ENCODE measurements at places on chromosomes 2 and 18. TPM values are rescaled to one million over a fixed set of nuclear protein-coding genes. Genes with fewer than 3 reads are reported as not detected.
A peak's percentile ranks its signal among the peaks of the same experiment; 100 is the strongest.

Gene CRYGD
- total RNA-seq: not detected

Gene IL1R1
- total RNA-seq: 14.3 TPM

Gene TRIM54
- total RNA-seq: not detected

Gene CCDC74B
- total RNA-seq: 0.99 TPM

Gene CXCR1
- total RNA-seq: not detected

Gene GBX2
- not detected for total RNA-seq

Gene PROM2
- not detected for total RNA-seq

Gene HOXD13
- not detected for total RNA-seq

Gene MYCN
- total RNA-seq: 0.37 TPM

- DNase-seq: no peak
Observed at GRCh38 chr18:70333757-70334156, 44.9 kb downstream of the SOCS6 start.

GRCh38 chr2:23312996-23313606 lies 71.9 kb upstream of the KLHL29 start:
- DNase-seq: no peak

- peak; percentile 52 for DNase-seq
Observed at GRCh38 chr2:219308142-219309101, 779 bp downstream of the PTPRN start.

GRCh38 chr2:101355401-101356054 lies 31.8 kb downstream of the CREG2 start:
- no peak for DNase-seq

GRCh38 chr2:134676960-134677359 lies 41.8 kb downstream of the TMEM163 start:
- DNase-seq: no peak

GRCh38 chr2:149747456-149747855 lies 159.9 kb upstream of the MMADHC start:
- no peak for DNase-seq

GRCh38 chr2:61969376-61969775 lies 63.9 kb downstream of the COMMD1 start:
- no peak for DNase-seq

- DNase-seq: no peak
Observed at GRCh38 chr2:11901351-11902069, 155.1 kb downstream of the LPIN1 start.

GRCh38 chr2:152594792-152595191 lies 122.5 kb downstream of the PRPF40A start:
- DNase-seq: no peak

DNA sequence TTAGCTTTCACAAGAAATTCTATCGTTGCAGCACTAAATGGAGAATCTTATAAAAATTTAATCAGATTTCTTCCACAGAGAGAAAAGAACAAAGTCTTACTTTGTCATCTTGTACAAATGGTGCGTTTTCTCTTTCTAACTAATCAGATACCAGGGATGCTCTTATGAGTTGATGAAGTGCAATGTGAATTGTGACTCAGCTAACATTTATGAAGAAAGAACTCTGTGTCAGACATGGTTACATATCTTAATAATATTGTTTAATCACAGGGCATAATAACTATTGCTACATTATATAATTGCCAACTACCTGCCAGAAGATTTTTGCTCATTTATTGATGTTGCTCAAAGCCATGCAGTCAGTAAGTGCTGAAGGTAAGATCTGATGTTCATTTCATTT lies 465.0 kb downstream of the CCDC85A start:
- no peak for DNase-seq

DNA sequence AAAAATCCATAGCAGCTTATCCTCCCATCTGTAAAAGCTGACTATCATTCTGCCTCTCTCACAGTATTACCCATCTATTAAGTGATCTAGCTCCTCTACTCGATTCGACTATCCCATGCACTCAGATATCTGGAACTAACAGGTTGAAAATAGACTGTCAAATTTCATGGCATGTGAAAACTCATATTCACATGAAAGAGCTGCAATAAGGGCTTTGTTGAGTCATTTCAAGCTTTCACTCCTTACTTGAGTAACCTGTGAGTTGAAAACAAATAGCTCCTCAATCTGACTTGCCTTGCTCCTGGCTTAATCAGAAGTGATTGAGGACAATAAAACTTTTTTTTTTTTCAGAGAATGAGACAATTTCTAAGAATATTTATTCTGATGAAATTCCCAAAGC lies 192.4 kb upstream of the ERBB4 start:
- DNase-seq: no peak

- DNase-seq: no peak
Observed at GRCh38 chr2:237935740-237936452, 30.9 kb upstream of the UBE2F start.

- DNase-seq: no peak
Observed at GRCh38 chr18:49303379-49303778, 157.1 kb downstream of the DYM start.

DNA sequence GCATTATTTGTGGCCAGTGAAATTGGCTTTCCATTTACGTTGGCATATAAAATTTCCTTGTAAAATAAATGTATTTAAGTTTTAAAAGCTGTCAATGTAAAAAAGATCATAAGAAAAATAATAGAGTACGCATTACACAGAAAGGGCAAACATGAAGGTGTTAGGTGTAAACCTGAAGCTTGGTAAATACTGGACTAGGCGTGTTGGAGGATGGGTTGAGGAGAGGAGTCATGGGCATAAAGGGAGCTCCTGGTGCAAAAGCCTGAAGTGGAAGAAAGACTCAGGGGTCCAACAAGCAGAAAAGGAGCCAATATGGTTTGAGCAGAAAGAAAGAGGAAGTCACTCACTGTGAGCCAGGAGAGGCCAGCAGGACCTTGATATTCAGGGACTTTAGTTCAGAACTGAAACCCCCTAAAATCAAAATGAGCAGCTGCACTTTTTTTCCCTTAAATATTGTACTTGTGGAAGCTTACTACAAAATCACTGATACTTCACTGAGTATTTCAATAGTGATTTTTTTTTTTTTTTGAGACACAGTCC lies 24.4 kb downstream of the SP5 start:
- no peak for DNase-seq

GRCh38 chr2:211093743-211094303 lies 537.4 kb downstream of the CPS1 start:
- no peak for DNase-seq

GRCh38 chr2:181788897-181789555 lies 102.5 kb upstream of the ITPRID2 start:
- DNase-seq: no peak

DNA sequence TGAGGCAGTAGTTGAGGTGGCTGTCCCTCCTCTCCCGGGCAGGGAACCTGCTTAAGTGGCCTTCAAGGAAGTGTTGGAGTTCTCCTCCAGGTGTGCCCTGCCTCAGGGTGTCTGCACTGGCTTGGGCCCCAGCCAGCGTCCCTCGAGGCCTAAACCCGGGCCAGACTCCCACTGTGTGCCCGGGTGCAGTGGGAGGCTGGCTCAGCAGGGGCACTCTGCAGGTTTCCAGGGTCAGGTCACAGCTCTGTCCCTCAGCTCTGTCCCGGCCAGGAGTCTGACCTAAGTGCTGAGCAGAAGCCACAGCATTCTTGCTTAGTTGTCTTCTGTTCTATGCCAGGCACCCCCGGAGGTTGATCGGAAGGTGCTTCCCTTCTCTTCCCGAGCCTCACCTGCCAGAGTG lies 69.0 kb upstream of the OTOS start:
- DNase-seq: no peak

- DNase-seq: no peak
Observed at GRCh38 chr2:210376694-210377093, 61.7 kb upstream of the MYL1 start.

GRCh38 chr2:158637357-158637756 lies 157.8 kb upstream of the DAPL1 start:
- no peak for DNase-seq

DNA sequence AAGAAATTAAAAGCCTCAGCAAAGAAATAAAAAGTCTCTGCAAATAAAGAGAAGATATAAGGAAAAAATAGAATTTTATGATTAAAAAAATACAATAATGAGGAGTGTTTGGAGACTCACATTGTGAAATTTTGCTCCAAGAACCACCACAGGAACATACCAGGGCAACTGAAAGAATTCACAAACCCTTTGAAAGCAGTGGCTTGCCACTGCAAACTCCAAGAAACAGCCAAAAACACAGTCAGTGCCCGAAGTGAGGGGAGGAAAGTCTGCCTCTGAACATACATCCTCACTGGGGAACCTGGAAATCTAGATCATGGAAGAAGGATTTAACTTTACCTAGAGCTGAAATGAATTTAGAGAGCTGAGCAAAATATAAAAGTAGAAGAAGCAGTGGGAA lies 33.1 kb downstream of the EVA1A start:
- DNase-seq: no peak

GRCh38 chr2:196291873-196292800 lies 120.8 kb upstream of the STK17B start:
- no peak for DNase-seq

DNA sequence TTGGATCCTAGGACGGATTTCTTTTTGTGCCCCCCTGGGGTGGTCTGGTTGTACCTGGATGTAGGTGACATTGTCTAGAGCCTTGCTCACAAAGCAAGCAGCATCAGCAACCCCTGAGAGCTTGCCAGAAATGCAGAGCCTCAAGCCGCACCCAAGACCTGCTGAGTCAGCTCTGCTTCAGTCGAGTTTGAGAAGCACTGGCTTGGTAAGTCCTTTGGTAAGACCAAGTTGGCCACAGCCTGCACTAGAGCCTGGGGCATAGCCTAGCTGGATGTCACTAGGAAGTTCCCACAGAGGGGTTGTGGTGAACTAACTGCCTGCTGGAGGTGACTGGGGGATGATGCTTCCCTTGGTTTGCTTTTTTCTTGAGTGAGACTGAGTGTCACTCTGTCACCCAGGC lies 6.2 kb downstream of the ABCG5 start:
- DNase-seq: no peak

DNA sequence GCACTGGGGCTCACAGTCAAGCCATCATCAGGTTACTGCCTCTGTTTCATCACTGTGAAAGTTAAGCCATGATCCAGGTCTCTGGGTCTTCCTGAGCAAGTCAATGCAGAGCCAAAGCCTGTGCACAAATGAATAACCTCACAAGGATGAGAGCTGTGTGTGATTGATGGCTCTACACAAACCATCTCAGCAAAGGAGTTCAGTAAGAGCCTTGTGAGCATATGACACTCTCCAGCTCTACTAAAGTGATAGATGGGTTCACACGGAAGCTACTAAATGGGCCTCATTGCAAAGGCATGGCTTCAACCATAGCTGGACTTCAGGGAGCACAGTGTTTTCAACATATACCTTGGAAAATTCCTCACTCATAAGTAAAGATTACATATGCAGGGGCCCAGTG lies 101.5 kb downstream of the AFF3 start:
- no peak for DNase-seq

DNA sequence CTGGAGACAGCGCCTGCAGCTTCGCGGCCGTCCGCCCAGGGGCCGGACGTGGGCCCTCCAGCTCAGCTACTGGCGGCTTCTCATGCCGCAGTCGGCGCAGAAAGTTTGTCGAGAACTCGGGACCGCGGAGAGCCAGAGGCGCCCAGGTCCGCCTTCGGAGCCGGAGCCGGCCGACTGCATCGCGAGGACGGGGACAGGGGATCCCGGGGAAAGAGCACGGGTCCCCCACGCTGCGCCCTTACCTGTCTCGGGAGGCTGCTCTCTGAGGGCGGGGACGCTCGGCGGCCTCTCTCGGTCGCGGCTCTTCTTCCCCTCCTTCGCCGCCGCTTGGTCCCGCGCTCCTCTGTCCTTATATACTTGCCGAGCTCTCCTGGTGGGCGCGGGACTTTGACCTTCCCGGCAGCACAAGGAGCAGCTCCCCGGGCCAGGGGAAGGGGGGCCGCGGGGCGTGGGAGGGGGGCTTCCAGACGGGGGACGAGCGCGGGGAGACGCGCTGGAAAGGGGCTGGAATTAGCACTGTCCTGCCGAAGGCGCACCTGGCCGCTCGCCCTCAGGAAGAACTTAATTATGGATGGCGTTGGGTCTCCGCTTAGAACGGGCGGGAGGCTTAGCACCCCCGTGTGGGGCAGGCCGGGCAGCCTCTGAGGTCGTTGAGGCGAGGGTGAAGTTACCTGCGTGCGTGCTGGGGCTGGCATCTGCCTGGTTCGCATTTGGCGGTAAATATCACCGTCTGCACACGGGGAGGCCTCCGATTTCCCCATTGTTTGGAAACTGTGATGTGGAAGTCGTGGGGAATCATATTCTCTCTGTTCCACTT lies at the start of gene POMC:
TSS of gene POMC (minus strand) at position 325 of the 817 bp plus-strand sequence. CDS start 3,808 bp downstream, outside the sequence.
- DNase-seq: no peak

DNA sequence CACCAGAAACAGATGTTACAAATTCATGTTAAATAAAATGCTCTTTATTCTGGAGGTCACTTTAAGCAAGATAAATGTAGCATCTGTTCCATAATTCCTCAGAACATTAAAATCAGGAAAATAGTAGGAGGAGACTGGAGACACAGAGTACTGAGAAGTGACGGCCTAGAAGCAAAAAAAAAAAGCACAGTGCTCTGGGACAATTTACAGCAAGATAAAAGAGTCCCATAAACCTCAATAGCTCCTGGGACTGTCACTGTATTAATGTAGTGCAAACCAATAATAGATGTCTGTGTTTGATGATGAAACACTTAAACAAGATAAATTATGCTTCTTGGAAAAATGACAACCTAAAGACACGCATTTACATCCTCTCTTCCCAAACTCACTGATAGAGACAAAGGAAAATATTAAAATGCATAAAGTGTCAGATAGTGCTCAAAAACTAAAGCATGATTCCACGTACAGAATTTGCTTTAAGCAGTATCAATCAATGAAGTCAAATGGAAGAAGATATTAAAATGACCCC lies 338.8 kb upstream of the REG3G start:
- DNase-seq: no peak
